ENCODE measurements at places on chromosomes 1 and 21.

DNA sequence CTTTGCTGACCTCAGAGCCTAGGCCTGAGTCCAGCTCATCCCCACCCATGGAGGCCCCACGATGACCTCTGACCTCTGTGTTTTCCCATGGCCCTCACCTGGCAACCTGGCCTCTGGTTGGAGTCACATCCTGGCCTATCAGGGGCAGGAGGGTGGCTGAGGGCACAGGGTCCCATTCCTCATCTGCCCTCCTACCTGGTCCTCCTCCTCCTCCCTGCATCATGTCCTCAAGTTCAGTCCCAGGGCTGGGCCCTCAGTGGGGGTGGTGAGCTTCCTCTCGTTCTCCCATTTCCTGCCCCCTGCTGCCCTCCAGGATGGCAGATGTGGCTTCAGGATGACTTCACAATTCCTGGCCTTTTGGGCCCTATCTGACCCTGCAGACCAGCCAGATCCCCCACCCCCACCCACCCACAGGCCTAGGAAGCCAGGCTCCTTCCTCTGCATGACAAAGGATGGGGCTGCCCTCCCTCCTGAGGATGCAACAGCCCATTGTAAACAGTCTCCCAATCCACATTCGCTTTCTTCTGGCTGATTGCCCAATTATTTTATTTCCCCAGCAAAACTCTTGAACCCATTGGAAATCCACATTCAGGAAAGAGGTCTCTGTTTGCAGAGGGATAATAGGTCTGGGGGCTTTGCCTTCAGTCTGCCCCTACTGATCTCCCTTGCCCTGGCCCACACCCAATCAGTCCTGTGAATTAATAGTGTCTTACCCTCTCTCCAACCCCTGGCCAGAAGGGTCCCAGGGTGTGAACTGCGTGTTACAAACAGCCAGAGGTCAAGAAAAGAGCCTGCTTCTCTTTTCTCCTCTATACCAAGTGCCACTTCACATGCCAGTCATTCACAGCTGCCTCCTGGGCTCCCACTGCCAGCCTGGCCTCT lies 10.3 kb upstream of the LEFTY1 start:
- DNase-seq, result no peak

DNA sequence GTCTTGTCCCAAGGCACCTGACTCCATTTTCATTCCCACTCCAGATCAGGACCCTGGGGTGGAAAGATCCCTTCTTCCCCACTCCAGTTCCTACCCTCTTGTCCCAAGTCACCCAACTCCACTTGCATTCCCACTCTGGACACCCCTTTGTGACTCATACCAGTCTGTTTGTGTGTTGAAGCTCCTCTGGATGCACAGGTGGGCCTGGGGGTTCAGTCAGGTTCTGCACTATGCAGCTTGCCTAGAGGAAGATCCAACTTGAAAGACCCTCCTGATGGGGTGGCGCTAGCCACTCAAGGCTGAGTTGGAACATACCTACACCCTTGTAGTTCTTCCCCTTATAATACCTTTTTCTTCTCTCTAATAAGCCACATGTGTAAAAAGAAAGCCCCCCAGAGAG lies 9.8 kb upstream of the ANKRD35 start:
- no peak for DNase-seq

- DNase-seq, result no peak
Observed at GRCh38 chr1:1207571-1207892, 1.1 kb upstream of the TNFRSF18 start.

DNA sequence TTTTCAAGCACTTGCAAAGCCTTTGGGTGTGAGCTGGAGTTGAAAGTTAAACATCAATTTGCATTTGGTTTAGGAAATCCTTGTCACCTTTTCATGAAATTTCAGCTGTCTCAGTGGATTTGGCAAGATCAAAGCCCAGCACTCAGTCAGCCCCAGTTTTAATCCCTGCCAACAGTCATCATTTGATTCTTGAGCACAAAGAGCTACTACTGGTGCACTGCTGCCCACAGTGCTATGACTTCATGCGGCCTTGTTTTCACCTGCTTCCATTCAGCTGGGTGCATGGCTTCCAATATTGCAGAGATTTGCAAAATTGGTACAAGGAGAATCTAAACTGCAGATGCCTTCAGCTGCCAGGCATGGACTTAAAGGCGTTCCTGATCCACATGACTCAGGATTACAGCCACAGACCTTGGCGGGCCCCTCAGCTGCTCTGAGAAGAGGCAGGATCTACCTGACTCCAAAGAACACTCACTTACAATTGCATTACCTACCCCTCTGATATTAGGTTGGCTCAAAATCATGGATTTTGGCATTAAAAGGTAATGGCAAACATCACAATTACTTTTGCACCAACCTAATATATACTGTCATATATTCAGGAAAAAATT lies 259.1 kb downstream of the DSCAM start:
- DNase-seq, result no peak

- DNase-seq, result peak; percentile 87
Observed at GRCh38 chr1:50700214-50700613, 259.9 kb downstream of the FAF1 start.

GRCh38 chr1:164563721-164564360 lies 4.9 kb downstream of the PBX1 start:
- peak; percentile 60 for DNase-seq

GRCh38 chr1:29933067-29933466 lies 696.7 kb downstream of the PTPRU start:
- DNase-seq, result peak; percentile 71

DNA sequence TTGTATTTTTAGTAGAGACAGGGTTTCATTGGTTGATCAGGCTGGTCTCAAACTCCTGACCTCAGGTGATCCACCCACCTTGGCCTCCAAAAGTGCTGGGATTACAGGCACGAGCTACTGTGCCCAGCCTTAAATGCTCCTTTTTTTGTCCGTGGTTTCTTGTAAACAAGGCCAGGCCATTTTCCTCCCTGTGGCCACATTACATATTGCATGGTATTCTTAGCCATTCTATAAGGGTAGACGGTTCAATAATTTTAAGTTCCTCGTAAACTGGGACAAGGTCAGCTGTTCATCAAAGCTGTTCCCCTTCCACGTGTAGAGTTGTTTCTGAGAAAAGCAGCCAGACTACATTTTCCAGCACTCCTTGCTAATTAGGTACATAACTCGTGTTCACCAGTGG lies 10.3 kb upstream of the LUZP1 start:
- peak; percentile 5 for DNase-seq

DNA sequence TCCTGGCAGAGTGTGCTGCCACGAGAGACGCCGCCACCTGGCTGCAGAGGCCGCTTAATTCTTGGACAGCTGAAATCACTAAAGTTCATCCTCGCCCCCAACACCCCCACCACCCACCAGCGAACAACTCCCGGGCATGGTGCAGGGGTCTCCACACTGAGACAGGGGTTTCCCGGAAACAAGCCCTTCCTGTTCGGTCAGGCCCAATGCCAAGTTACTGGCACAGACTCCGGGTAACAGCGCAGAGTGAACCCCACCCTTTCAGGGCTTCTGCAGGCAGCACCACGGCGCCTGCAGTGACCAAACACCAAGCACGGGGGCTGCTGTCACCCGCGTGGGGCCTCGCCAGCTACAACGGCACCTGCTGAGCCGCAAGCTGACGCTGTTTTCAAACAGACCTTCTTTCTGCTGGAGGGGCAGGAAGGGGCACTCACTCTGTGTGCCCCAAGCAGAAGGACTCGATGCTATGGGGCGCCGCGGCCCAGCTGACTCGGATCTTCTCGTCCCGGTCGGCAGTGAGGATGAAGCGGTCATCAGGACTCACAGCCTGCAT lies 17.4 kb downstream of the WDR4 start:
- no peak for DNase-seq

- DNase-seq, result no peak
Observed at GRCh38 chr1:40732756-40733301, 41.3 kb downstream of the NFYC start.

- DNase-seq, result no peak
Observed at GRCh38 chr1:28036431-28036830, 52.0 kb downstream of the EYA3 start.

DNA sequence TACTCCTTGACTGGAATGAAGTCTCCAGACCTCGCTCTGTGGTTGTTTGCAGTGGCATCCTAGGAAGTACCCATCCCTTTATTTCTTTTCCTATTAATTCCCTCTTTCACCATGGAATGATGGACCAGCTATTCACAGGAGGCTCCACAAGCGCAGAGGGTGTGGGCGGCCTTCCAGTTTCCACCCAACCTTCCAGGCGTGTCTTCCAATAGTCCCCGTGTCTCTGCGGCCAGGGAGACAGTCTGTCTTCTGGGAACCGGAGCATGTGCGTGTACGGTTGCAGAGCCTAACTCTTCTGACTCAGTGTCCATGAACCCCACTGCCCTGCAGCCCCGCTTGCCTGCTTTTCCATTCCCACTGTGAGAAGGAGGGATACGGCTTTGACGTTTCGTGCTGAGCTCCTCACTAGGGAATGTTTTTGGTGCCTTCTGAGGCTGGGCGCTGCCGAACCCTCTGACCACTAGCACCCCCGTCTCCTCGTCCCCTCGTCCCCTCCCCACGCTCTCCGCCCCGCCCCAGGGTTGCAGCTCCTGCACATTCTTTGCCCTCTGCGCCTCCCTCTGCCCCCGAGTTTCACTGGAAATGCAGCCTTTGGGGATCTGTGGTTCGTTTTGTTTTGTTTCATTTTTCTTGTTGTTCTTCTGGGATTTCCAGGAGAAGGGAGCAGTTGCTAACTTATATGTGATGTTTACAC lies 26.3 kb upstream of the FAM3B start:
- no peak for DNase-seq

DNA sequence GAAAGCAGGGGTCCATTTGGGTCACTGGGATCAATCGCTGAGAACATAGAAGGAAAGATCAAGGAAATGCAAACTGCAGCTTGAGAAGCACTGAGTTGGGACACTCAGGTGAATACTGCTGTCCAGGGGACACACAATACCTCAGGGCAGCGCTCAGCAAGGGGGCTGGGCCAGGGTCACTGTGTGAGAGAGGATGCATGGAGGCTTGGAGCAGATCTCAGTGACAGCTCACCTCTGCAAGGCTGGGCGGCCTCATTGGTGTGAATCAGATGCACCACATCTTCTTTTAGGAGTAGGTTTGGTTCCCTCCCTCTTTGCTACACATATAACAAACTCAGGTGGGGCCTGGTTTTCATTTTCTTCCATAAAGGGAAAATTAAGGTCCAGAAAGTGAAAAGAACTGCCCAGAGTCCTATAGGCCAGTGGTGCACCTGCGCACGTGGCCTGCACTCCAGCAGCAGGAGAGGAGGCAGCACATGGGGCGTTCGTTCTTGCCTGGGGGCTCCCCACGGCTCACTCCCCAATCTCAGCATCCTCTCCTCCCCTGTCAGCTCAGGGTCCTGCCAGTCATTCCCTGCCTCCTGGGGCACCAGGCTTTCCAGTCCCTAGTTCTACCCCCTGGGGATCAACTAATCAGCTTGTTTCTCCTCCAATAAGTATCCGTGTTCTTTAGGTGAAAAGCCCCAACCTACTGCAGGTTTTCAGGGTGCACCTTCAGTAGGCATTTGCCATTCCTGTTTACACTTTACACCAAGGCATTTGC lies 1.5 kb downstream of the A3GALT2 start:
- DNase-seq, result no peak

DNA sequence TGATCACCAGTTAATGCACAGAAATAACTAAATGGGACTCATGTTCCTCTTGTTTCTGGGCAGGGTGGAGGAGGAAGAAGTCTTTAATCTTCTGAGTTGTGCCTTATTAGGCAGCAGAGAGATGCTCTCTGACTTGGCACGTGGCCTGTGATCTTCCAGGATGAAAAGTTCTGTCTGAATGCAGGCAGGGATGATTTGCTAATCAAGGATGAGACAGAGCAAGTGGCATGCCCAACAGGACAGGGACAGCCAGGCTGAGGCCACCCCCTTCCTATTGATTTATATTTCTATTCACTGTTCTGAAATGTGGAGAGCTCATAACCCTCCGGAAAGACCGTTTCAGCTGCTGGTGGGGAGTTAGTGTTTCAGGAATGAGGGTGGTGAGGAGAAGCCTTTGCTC lies 477.8 kb upstream of the CAMK1G start:
- no peak for DNase-seq

DNA sequence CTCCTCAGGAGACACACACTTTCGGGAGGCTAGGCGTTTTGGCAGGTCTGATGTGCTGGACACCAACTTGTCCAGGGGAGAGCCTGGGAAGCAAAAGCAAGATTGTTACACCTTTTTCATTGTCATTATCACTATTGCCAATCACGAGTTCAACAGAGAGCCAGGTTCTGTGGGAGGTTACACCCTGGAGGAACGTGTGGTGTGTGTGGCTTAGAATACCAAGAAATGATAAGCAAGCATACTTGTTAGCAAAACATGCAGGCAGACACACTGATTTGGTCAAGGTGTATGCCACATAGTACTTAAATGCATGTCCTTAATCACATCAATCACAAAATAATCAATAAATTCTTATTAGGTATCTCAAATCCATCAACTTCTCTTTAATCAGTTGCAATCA lies 16.1 kb downstream of the HMGCS2 start:
- DNase-seq, result no peak

DNA sequence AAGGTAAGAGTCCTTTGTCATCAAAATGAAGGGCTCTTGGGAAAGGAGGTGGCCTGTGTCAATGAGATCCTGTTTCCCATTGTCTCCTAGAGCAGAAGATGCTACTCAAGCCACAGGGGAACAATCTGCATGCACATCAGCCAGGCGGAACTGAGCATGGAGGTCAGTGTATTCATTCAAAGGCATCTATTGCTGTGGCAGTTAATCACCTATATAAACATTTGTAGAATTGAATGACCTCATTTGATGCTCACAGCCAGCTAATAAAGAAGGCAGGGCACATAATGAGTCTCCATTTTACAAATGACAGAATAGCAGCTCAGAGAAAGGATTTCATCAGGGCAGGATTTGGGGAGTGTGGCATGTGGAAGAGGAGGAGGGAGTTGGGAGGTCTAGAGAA lies 5.7 kb upstream of the FYB2 start:
- DNase-seq, result no peak

DNA sequence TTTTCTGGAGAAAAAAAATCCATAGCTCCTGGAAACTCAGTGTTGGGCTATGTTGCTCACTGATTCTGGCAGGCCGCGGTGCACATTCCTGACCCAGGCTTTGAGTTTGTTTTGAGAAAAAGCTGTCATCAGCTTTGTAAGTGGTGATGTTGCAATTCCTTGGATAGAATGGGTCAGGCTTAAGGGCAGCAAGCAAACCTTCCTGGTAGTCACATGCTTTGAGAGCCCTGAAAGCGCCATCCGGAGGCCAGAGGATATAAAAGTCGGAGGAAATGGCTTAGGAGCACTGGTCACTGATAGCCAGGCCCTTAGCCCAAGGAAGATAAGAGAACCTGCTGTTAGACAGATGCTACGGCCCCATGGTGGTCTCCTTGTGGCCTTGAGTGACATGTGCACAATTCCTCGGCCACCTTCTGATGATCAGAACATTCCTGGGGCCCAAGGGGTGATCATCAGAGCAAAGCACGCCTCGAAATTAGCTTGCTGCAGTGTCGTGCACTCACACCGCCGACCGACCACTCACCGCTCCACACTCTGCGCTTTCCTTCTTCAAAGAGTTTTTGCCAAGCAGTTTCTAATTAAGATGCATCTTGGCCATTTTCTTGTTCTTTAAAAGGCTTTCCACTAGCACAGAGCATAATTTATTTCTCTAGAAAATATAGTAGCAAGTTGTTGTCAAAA lies 78.6 kb downstream of the MAN1C1 start:
- no peak for DNase-seq
